ENCODE measurements at places on chromosomes 3 and 15.

DNA sequence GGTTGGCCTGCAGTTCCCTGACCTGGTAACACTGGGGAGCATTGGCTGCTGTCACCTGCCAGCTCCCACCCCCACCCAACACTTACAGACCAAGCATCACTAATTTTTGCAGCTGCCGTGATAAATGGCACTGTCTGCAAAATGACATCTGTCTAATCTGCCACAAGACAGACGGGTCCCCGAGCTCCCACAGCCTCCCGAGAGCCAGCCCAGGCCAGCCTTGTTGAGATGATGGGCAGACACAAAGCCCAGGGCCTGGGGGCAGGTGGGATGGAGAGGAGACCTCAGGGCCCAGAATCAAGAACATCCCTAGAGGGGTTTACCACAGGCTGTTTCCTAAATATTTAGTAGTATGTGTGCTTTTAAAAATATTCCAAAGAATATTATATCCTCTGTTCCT is 203.4 kb downstream of the TBC1D2B start:
- no peaks in the 10 kb centered on the region for H3K27me3 ChIP-seq
- no peak for DNase-seq
- no peaks in the 10 kb centered on the region for H3K36me3 ChIP-seq
- H3K27ac ChIP-seq, result no peak overlapping the region
- H3K4me3 ChIP-seq, result no peak overlapping the region

DNA sequence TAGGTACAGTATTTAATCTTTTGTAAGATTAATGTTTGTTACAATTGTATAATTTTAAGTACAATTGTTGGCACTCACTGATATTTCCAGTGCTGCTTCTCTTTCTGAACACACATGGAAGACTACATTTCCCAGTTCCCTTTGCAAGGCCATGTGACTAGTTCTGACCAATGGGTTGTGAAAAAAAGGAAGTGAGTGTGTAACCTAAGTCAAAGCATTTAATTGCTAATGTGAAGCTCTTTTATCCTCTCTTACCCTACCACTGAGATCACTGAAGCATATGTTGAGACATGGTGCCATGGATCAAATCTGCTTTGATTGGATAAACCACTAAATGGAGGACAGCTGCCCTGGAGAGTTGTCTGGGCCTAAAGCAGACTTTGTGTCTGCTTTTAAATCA is 83.9 kb upstream of the PLXND1 start:
- H3K36me3 ChIP-seq, result peaks cover 3% of the 10 kb centered on the region
- no peak for DNase-seq
- H3K4me1 ChIP-seq, result peaks cover 35% of the 10 kb centered on the region
- no peaks in the 10 kb centered on the region for H3K27me3 ChIP-seq
- peak overlapping the region; percentile 22 for H3K27ac ChIP-seq

DNA sequence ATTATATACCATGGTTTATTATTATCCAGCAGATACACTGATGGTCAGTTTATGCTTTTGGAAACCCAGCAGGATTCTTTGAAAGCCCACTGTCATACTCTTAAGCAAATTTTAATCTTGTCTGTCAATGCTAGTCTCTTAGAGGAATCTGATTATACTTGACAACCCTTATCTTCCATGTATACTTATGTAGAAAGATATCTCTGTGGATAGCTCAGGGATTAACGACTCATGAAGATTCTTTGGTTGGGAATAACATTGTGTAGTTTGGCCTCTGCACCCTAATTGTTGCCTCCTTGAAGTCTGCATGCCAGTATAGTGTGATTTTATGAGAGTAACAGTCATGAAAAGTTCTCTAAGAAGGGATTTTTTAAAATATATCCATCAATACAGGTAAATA is 33.0 kb downstream of the FILIP1L start:
- no peak for DNase-seq
- no peak overlapping the region for H3K4me3 ChIP-seq
- H3K27ac ChIP-seq, result no peak overlapping the region
- no peaks in the 10 kb centered on the region for H3K27me3 ChIP-seq
- H3K4me1 ChIP-seq, result peaks cover 29% of the 10 kb centered on the region

GRCh38 chr15:85491691-85492090 is 111.3 kb downstream of the AKAP13 start:
- DNase-seq, result no peak
- H3K27me3 ChIP-seq, result no peaks in the 10 kb centered on the region
- no peak overlapping the region for H3K27ac ChIP-seq
- H3K4me1 ChIP-seq, result peaks cover 25% of the 10 kb centered on the region

- peaks cover 2% of the 10 kb centered on the region for H3K36me3 ChIP-seq
- peak overlapping the region; percentile 84 for H3K4me3 ChIP-seq
- peaks cover 2% of the 10 kb centered on the region for H3K27me3 ChIP-seq
- no peak for DNase-seq
- no peak overlapping the region for H3K27ac ChIP-seq
Measured at GRCh38 chr3:98734306-98734705, 28.8 kb upstream of the ST3GAL6 start.

DNA sequence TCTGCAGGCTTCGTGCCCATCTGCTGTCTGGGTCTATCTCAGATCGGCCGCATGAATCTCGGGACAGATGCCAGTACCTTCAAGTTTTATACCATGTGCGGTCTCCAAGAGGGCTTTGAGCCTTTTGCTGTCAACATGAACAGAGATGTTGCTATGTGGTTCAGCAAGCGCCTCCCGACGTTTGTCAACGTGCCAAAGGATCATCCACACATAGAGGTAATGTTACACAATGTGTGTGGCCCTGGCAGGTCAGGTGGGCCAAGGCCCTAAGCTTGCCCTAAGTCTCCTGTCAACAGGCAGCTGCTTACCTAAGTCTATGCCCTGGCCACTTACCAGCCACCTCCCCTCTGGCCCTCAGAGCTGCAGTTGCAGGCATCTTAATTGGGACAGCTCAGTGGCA is 324.0 kb upstream of the CHRM5 start:
- peaks cover 7% of the 10 kb centered on the region for H3K4me1 ChIP-seq
- no peaks in the 10 kb centered on the region for H3K36me3 ChIP-seq
- DNase-seq, result no peak
- H3K27me3 ChIP-seq, result peaks cover 14% of the 10 kb centered on the region
- no peak overlapping the region for H3K4me3 ChIP-seq

GRCh38 chr3:188875413-188875812 is 296.4 kb upstream of the TPRG1 start:
- H3K27me3 ChIP-seq, result no peaks in the 10 kb centered on the region
- H3K4me3 ChIP-seq, result no peak overlapping the region
- no peak overlapping the region for H3K27ac ChIP-seq
- peaks cover 21% of the 10 kb centered on the region for H3K36me3 ChIP-seq
- no peaks in the 10 kb centered on the region for H3K4me1 ChIP-seq

DNA sequence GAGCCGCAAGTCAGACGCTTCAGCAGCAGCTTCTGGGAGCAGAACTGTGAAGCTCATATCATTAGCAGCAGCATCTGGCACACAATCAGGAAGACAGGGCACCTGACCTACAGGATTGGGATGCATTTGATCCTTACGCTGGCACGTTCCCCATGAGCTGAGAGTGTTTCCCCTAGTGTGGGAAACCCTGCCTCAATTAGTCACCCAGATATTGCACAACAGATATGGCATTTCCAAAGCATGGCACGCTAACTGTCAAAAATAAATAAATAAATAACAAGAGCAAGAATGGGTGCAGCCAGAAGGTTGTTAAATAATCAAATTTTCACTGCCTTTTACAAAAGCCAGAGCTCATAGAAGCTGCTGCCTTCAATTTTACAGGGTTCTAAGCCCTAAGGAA is 189.6 kb upstream of the THBS1 start:
- H3K4me1 ChIP-seq, result peaks cover 32% of the 10 kb centered on the region
- H3K4me3 ChIP-seq, result no peak overlapping the region
- no peak overlapping the region for H3K27ac ChIP-seq
- DNase-seq, result no peak
- H3K36me3 ChIP-seq, result no peaks in the 10 kb centered on the region

DNA sequence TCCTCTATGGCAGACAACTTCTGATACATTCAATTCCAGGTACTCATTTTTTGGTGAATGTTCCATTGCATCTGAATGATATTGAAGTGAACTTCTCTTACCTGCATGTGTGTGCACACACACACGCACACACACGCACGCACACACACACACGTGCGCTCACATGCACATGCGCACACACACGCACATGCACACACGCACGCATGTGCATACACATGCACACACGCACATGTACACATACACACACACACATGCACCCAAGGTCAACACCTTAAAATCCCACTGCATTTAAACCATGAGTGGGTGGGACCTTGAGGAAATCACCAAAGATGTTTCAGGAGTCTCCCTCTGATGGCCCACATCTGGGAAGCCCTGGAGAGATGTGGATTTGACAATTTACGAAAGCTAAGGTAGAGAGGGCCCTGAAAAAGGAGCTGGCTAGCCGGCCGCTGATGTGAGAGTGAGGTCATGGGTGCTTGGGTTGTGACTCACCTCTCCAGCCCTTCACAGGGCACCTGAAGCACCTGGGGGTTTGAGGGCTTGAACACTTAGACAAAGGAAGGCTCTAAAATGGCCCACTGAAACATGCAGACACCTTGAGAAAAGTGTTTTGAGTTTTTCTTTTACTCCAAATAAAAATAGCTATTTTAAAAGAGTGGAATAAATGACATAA is 269.1 kb upstream of the LRRFIP2 start:
- peaks cover 1% of the 10 kb centered on the region for H3K36me3 ChIP-seq
- DNase-seq, result no peak
- H3K27me3 ChIP-seq, result peaks cover 7% of the 10 kb centered on the region
- no peak overlapping the region for H3K4me3 ChIP-seq

DNA sequence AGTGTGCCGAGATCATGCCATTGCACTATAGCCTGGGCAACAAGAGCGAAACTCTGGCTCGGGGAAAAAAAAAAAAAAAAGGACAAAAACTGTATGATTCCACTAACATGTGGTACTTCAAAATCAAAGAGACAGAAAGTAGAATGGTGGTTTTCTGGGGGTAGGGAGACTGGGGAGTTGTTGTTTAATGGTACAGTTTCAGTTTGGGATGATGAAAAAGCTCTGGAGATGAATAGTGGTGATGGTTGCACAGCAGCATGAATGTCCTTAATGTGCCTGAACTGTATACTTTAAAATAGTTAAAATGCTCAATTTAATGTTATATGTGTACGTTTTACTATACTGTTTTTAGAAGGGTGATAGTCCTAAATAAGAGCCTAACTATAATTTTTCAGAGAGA is 27.4 kb downstream of the RAD51 start:
- no peak overlapping the region for H3K4me3 ChIP-seq
- H3K27me3 ChIP-seq, result no peaks in the 10 kb centered on the region
- H3K4me1 ChIP-seq, result no peaks in the 10 kb centered on the region
- no peaks in the 10 kb centered on the region for H3K36me3 ChIP-seq
- DNase-seq, result no peak
- no peak overlapping the region for H3K27ac ChIP-seq

- no peaks in the 10 kb centered on the region for H3K27me3 ChIP-seq
- H3K36me3 ChIP-seq, result peaks cover 4% of the 10 kb centered on the region
- DNase-seq, result no peak
- H3K4me3 ChIP-seq, result no peak overlapping the region
- H3K4me1 ChIP-seq, result peaks cover 45% of the 10 kb centered on the region
- peak overlapping the region; percentile 83 for H3K27ac ChIP-seq
Measured at GRCh38 chr3:170414202-170414663, 4.4 kb upstream of the CLDN11 start.

GRCh38 chr3:177340243-177340830 is 143.1 kb upstream of the TBL1XR1 start:
- no peaks in the 10 kb centered on the region for H3K27me3 ChIP-seq
- H3K4me3 ChIP-seq, result no peak overlapping the region
- no peak overlapping the region for H3K27ac ChIP-seq
- H3K36me3 ChIP-seq, result no peaks in the 10 kb centered on the region
- H3K4me1 ChIP-seq, result peaks cover 52% of the 10 kb centered on the region
- DNase-seq, result no peak

DNA sequence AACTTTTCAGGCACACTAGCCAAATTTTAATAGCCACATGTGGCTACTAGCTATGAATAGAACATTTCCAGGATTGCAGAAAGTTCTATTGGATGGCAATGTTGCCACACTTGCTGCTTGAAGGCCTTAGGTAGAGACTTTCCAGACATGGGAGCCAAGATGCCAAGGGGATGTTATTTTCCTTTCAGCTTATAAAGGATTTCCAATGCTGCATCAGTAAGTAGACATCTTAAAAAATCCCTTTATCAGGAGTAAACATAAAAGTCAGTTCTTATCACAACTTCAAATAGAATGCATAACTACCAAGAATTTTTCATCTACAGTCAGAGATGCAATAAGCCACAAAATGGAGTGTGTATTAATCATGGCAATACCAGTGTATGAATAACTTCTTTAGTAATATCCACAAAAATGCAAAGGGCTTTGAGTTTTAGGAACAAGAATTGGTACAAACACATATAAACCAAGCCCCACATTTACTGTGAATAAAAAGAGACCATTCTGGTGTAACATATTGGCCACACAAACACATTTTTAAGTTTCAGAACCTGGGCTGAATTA is 457.1 kb upstream of the ADAMTS9 start:
- no peak overlapping the region for H3K4me3 ChIP-seq
- DNase-seq, result no peak
- no peaks in the 10 kb centered on the region for H3K36me3 ChIP-seq
- H3K27me3 ChIP-seq, result no peaks in the 10 kb centered on the region
- H3K27ac ChIP-seq, result peak overlapping the region; percentile 95
- H3K4me1 ChIP-seq, result peaks cover 29% of the 10 kb centered on the region

- H3K27ac ChIP-seq, result no peak overlapping the region
- H3K36me3 ChIP-seq, result no peaks in the 10 kb centered on the region
- H3K4me3 ChIP-seq, result no peak overlapping the region
- DNase-seq, result no peak
- H3K4me1 ChIP-seq, result peaks cover 6% of the 10 kb centered on the region
Measured at GRCh38 chr15:44011238-44011854, 183.7 kb downstream of the FRMD5 start.

DNA sequence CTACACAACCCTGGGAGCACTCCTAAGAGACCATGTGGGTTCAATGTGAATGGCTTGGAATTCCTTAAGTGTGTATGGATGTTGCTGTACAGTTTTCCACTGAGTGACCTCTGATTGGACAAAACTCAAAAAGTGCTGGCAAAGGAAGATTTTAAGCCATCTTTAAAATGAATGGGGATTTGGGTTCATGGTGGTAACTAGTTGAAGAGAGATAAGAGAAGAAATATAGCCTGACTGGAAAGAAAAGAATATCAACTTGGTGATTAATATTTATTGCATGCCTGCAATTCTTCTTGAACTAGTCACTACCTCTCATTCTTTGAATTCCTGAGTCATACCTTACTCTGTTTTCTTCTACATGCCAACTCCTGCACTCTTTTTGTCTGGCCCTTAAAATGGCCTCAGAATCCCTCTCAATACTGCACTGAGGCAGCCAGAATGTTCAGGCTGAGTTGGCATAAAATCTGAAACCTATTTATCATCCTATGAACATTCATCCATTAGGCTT is 124.7 kb downstream of the RPL22L1 start:
- H3K27ac ChIP-seq, result peak overlapping the region; percentile 90
- H3K4me1 ChIP-seq, result peaks cover 47% of the 10 kb centered on the region
- no peak overlapping the region for H3K4me3 ChIP-seq
- DNase-seq, result no peak

- no peak for DNase-seq
- no peaks in the 10 kb centered on the region for H3K36me3 ChIP-seq
- no peaks in the 10 kb centered on the region for H3K27me3 ChIP-seq
- no peak overlapping the region for H3K4me3 ChIP-seq
- no peak overlapping the region for H3K27ac ChIP-seq
Measured at GRCh38 chr15:23438816-23439466, 8.1 kb downstream of the GOLGA6L2 start.

All from mesothelial cell of epicardium (in vitro differentiated cells).